ENCODE measurements at places on chromosomes 1 and 21.

DNA sequence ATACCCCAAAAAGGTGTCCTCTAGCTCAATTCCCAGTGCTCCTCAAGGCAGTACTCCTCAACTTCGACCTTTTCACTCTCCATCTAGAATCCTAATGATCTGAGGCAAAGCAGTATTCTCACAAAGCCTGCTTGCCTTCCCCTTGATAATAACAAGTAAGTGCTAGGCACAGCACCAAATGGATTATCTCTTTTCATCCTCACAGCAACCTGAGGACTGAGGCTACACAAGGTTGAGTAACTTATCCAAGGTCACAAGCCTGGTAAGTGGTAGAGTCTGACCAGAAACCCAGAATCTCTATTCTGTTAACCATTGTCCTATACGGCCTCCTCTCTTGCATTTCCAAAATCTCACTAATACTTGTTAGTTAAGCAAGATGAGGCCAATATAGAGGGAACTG is 5.1 kb downstream of the SYDE2 start:
- no peak for DNase-seq

- DNase-seq = no peak
Observed at GRCh38 chr1:65456481-65456880, 36.0 kb downstream of the LEPR start.

GRCh38 chr1:21647431-21648351 is 21.5 kb downstream of the RAP1GAP start:
- peak; percentile 58 for DNase-seq

DNA sequence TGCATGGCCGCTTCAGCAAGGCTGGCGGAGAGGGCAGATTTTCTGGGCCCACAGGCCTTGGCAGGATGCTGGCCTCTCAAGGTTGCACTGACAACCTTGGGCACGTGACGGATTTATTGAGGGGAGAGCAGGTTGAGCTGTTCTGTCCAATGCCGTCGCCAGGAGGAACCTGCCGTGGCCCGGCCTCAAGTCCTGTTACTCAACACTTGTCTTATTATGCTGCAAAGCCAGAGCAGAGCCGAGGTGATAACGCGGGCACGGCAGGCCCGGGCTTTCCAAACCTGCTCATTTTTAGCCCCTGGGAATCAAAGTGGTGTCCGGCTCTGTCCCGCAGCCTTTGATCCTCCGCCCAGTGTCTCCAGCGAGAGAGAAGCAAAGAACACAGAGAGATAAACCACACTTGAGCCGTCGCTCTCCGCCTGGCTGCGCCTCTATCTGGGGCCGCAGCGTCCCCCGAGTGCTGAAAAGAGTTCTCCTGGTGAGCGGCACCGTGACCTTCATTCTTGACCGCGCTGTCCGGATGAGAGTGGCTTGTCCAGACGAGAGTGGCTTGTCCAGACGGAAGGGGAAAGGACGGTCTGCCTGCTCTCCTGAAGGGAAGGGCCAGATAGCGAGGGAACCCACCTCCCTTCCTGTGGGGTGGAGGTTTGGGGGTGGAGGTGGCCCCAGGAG is 162.3 kb upstream of the ARHGEF16 start:
- no peak for DNase-seq

- DNase-seq = no peak
Observed at GRCh38 chr1:193631306-193631705, 444.9 kb upstream of the B3GALT2 start.

DNA sequence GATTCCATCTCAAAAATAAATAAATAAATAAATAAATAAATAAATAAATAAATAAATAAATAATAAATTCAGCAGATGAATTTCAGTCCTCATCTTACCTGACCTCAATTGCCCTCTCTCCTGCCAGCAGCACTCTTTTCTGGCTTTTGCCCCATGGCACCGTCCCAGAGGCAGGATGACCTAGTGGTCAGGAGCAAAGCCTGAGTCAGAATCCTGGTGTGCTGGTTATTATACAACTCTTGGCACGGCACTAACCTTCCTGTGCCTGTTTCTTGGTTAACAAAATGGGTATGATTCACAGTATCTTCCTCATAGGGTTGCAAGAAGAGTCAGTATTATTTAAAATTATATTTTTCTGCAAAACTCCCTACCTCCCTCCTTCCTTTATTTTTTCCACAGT is 43.0 kb downstream of the NKAIN1 start:
- peak; percentile 77 for DNase-seq

- no peak for DNase-seq
Observed at GRCh38 chr1:175274368-175274767, 81.8 kb upstream of the KIAA0040 start.

DNA sequence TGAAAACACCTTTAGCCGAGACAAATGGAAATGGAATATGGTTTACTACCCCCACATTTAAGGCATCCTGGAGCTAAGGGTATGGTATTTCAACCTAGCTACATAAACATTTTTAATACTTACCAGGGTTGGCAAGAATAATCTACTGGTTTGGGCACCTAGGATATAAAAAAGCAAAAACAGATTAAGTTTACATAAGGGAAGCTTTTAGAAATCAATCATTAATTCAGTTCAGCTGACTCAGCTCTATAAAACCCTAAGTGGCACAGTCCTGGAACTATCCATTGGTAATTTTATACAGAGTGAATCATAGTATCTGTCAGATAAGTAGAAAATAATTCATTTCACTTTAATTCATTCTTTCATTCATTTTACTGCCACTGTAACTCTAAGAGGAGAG is 355.2 kb downstream of the VAV3 start:
- DNase-seq = no peak

- no peak for DNase-seq
Observed at GRCh38 chr1:76835203-76835602, 32.1 kb upstream of the ST6GALNAC5 start.

DNA sequence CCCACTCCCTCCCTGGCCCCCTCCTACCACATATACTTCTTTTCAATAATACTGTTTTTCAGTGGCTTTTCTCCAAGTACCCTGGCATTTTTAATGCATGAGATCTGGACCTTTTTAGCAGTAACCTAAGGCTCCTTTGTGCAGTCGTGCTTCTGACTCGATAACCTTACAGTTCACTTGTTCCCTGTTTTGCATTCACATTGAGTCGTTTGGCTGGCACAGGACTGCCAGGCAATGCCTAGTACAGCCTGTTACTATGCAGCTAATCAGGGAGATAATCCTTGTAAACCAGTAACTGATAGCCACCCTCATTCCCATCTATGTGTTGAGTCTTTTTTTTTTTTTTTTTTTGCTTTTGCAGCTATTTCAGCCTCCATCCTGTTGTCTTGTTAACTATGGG is 3.7 kb downstream of the ATP1B1 start:
- no peak for DNase-seq

GRCh38 chr1:208641579-208642280 is 397.5 kb upstream of the PLXNA2 start:
- no peak for DNase-seq

DNA sequence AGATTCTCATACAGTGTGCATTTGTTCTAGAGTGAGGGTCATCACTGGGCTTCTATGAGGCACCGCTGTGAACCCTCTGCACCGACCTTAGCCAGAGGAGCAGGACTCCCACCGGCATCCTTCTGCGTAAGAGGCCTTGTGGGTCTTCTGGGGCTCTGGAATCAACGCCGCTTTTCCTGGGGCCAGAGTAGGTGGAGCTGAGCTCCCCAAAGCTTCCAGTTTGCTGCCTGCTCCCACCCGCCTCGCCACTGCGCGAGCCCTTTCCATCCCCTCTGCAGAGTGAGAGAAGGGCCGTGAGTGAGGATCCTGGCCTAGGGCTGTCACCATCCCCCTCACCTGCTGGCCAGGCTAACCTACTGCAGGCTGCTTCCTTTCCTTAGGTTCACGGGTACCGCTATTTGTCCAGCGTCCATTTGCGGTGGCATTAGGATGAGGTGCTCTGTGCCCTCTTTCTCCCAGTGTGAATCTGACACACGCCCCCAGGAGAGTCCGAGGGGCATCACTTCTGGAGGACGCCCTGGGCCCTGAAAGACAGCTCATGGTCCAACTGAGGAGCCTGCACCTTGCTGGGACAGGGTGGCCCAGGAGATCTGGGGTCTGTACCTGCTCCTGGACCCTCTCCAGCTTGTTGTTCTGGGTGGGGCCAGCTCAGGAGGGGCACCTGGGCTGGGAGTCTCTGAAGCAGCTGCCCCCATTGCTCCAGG is 36.2 kb downstream of the UMODL1 start:
- DNase-seq = no peak

- DNase-seq = no peak
Observed at GRCh38 chr1:71339238-71339637, 258.4 kb upstream of the ZRANB2 start.

GRCh38 chr1:231395076-231395997 is 26.8 kb downstream of the EGLN1 start:
- peak; percentile 99 for DNase-seq

GRCh38 chr1:112872551-112872962 is 83.4 kb downstream of the SLC16A1 start:
- DNase-seq = peak; percentile 44

GRCh38 chr1:243233908-243234307 is 21.2 kb downstream of the CEP170 start:
- peak; percentile 91 for DNase-seq

- no peak for DNase-seq
Observed at GRCh38 chr1:177122461-177123251, 41.9 kb downstream of the ASTN1 start.

GRCh38 chr1:45750298-45751038 is at the start of gene IPP:
IPP (minus strand) TSS chr1:45750653; CDS start chr1:45746411, 4,242 bp downstream.
- DNase-seq = peak; percentile 98

DNA sequence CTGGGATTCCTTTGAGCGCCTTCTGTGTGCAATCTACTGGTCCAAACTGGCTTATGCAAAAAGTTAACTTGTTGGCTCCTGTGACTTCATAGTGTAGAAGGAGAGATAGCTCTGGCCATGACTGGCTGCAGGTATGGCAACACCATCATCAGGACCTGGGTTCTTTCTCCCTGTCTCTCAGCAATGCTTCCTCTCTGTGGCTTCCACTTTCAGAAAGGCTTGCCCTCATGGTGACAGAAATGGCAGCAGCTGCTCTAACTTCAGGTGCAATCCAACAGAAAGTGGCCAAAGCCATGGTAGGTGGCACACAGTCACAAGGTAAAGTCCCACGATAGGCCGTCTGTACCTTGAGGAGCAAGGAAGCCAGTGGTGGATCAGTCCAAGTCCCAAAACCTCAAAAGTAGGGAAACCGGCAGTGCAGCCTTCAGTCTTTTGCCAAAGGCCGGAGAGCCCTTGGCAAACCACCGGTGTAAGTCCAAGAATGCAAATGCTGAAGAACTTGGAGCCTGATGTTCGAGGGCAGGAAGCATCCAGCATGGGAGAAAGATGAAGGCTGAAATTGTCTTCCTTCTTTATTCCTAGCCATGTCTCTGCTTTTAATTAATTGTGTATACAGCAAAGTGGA is 45.0 kb downstream of the ZBTB40 start:
- no peak for DNase-seq

DNA sequence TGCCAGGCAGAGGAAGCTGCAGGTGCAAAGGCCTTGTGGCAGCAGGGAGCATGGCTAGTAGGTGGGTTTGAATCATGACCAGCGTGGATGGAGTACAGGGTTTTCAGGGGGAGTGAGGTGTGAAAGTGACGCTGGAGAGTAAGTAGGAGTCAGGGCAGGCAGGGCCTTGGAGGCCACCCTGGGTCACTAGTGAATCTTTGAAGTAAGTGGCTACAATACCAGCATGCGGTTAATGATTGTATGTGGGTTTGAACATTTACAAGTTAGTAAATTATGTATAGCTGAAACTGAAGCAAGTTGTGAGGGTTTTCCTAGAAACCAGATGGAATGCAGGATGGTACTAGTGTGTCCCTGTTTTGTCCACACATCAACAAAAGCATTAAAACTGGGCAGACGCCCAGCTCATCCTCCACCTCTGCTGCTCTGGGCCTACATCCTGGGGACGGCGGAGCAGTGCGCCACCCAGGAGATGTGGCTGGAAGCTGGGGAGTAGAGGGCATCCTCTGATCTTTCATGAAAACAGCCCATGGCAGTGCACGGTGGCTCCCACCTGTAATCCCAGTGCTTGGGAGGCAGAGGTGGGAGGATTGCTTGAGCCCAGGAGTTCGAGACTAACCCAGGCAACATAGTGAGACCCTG is 41.2 kb upstream of the B3GALNT2 start:
- no peak for DNase-seq

DNA sequence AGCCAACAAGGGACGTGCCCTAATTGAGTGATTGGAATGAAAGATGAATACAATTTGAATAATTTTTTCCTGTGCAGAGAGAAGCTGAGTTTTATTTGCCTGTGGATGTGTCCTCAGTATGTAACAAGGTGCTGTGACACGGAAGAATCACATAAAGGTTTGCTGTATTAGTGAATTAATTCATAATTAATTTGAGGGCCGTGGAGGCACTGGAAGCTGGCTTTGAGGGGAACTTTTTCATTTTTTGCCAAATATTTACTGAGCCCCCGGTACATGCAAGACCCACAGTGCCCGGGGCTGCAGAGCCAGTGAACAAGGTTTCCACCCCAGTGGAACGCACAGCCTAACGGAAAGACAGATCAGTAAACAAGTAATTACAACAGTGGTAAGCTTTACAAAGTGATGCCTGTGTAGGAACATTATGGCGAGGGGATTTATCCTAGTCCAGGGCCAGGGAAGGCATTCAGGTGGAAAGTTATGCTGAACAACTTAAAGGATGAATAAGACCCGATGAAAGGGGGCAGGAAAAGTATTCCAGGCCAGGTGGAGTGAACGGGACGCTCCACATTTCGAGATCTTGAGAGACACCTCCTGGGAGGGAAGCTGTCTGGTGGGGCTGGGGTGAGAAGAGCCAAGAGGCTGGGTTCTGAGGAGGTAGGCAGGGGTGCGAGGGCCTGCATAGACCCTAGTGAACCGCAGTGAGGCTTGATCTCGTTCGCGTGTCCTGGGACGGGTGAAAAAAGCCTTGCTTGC is 773 bp upstream of the RCC2 start:
- DNase-seq = no peak

DNA sequence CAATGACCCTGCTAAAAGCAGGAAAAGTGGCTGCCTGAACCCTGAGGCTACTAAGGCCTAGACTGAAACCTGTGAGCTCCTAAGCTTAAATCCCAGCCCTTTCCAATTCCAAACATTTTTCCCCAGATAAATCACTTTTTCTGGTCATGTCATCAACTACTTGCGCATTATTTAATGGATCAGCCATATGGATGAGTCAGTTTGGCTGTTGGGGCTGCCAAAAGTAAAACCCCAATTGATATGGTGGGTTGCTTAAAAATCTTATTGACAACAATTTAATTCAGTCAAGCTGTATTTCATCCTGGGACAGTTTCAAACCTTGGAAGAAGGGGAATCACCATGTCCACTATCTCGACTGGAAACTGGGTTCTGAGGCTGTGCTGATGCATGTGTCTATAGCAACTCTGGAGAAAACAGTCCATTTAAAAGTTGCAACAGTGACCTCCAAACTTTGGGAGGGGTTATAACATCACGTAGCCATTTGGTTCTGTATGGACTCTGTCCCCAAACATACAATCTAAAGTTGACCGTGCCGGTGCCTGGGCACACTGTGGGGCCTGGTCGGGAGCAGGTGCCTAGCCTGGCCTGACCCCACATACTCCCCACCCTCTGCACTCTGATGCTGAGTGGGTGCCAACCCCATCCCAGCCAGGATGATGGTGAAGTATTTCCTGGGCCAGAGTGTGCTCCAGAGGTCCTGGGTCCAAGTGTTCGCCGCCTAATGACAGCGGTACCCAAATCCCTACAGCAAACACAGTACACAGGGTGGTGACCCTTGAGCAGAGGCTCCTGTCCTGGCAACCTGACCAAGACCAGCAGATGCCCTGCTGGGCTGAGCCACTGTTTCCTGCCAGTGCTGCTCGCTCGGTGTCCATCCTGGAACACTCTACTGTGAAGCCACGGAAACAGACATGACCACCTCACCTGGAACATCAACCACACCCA is 46.5 kb upstream of the LRRC52 start:
- DNase-seq = no peak

All from fibroblast of the aortic adventitia (primary cell).